Osteocyte (in vitro differentiated cells): ENCODE measurements at places on chromosomes 5 and 9. TPM values are rescaled to one million over a fixed set of nuclear protein-coding genes. Genes with fewer than 3 reads are reported as not detected.

Gene FOXE1
- total RNA-seq, result not detected in 2 replicates

Gene KIAA0825
- total RNA-seq, result 5.0 and 5.6 TPM in 2 replicates

Gene GPR150
- 0.16 and 0.21 TPM in 2 replicates for total RNA-seq

DNA sequence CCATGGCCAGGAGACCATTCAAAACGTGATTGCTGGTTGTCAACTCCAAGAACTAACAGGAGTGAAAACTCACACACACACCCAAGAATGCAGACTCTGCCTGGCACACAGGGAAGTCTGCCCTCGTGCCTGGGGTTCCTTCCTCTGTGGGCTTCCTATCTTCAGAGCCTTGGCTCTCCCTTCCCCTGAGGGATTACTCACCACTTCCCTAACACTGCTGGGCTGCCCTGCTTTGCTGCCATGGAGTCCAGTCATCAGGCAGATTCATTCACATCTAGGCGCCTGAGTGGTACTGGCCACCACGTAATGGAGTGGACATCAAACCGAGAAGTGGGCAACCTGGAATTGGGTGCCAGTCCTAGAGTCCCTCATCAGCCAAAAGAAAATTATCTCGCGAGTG lies 76.4 kb upstream of the PRSS3 start:
- no peaks in the 10 kb centered on the region for H3K4me1 ChIP-seq
- H3K27ac ChIP-seq, result no peak overlapping the region
- H3K4me3 ChIP-seq, result no peak overlapping the region
- H3K27me3 ChIP-seq, result peaks cover 40% of the 10 kb centered on the region
- no peaks in the 10 kb centered on the region for H3K36me3 ChIP-seq
- DNase-seq, result no peak

- H3K27ac ChIP-seq, result no peak overlapping the region
- no peaks in the 10 kb centered on the region for H3K4me1 ChIP-seq
- H3K36me3 ChIP-seq, result no peaks in the 10 kb centered on the region
- peaks cover 34% of the 10 kb centered on the region for H3K27me3 ChIP-seq
- no peak overlapping the region for H3K4me3 ChIP-seq
Measured at GRCh38 chr9:87958591-87958990, 15.7 kb downstream of the CDK20 start.

GRCh38 chr9:136527721-136528710 lies 17.8 kb downstream of the NOTCH1 start:
- no peaks in the 10 kb centered on the region for H3K27me3 ChIP-seq
- H3K4me1 ChIP-seq, result peaks cover 41% of the 10 kb centered on the region
- no peak for DNase-seq
- H3K27ac ChIP-seq, result peak overlapping the region; percentile 65

- H3K4me3 ChIP-seq, result no peak overlapping the region
- DNase-seq, result no peak
- H3K4me1 ChIP-seq, result peaks cover 8% of the 10 kb centered on the region
- no peaks in the 10 kb centered on the region for H3K27me3 ChIP-seq
- no peaks in the 10 kb centered on the region for H3K36me3 ChIP-seq
- peak overlapping the region; percentile 1 for H3K27ac ChIP-seq
Measured at GRCh38 chr5:96017951-96018350, 56.3 kb upstream of the ELL2 start.

GRCh38 chr5:60843936-60844905 lies at the start of gene ELOVL7:
Gene ELOVL7, minus strand, starts transcription at chr5:60844269. Its CDS starts 56,872 bp downstream, at chr5:60787397.
- H3K36me3 ChIP-seq, result no peaks in the 10 kb centered on the region
- H3K4me1 ChIP-seq, result peaks cover 14% of the 10 kb centered on the region
- peaks cover 75% of the 10 kb centered on the region for H3K27me3 ChIP-seq
- no peak within 1 kb of the TSS for H3K27ac ChIP-seq
- H3K4me3 ChIP-seq, result peak within 1 kb of the TSS; percentile 83
- DNase-seq, result peak; percentile 86

DNA sequence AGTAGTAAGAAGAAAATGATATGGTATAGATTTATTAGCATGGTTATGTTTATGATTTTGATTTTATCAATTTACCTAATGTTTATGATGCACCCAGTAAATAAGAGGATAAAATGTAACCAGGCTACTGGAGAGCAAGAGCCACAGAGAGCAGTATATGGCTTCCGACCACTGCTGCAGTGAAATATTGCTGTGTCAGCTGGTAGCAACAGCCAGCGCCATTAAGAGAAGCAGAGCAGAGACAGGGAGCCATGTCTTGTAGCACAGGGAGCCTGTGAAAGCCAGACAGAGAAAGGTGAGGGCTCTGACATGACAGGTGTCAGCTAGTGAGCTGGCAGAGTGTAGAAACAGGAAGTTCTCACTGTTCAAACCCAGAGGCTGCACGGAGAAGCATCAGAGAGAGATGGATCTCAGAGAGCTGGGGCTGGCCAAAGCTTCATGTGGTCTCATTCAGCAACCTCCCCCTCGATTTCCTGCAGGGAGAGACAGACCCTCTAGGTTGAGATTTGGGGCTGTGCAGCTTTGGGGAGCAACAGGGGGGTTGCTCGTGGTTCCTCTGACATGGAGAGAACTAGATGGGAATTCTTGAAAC lies 202.1 kb downstream of the MED10 start:
- no peak overlapping the region for H3K4me3 ChIP-seq
- H3K27ac ChIP-seq, result no peak overlapping the region
- DNase-seq, result peak; percentile 48
- H3K27me3 ChIP-seq, result no peaks in the 10 kb centered on the region
- no peaks in the 10 kb centered on the region for H3K36me3 ChIP-seq
- H3K4me1 ChIP-seq, result no peaks in the 10 kb centered on the region

- H3K4me1 ChIP-seq, result no peaks in the 10 kb centered on the region
- H3K36me3 ChIP-seq, result no peaks in the 10 kb centered on the region
- no peaks in the 10 kb centered on the region for H3K27me3 ChIP-seq
- no peak for DNase-seq
Measured at GRCh38 chr5:53890490-53890889, 330.1 kb downstream of the NDUFS4 start.
